Stimulated activated CD8-positive, alpha-beta memory T cell treated with anti-CD3 and anti-CD28 coated beads, Interleukin-2, amount 100 ng/mL, for 1 hour (primary cell): ENCODE measurements at places on chromosomes 16 and 17.

DNA sequence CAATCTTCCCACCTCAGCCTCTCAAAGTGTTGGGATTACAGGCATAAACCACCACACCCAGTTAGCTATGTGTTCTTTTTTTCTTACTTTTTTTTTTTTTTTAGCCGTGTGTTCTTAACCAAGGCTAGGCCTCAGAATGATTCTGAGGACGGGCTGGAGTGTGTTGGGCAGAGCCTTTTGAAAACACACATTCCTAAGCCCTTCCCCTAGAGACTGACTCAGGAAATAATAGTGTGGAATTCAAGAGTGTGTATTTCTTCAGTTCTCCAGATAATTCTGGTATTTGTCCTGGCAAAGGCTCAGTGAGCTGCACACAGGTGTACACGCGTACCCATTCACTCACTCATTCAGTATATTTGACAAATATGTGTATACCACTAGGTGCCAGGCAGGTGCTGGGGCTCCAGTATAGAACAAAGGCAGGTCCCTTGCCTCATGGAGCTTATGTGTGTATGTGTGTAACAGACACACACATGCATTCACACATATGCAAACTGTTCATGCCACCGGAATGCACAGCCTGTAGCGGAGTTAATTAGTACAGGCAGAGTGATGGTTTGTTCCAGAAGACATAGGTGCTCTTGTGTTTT is 19.4 kb upstream of the NFATC3 start:
- no peak for DNase-seq

GRCh38 chr17:80394629-80395216 is 20.2 kb upstream of the ENDOV start:
- DNase-seq: no peak

DNA sequence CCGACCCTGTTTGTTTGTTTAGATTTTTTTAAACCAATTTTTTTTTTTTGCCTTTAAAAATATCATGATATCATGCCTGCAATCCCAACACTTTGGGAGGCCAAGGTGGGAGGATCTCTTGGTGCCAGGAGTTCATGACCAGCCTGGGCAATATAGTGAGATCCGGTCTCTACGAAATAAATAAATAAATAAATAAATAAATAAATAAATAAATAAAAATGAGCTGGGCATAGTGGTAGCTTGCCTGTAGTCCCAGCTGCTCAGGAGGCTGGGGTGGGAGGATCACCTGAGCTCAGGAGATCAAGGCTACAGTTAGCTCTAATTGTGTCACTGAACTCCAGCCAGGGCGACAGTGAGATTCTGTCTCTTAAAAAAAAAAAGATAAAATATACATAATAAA is 8.1 kb upstream of the IGF2BP1 start:
- no peak for DNase-seq

DNA sequence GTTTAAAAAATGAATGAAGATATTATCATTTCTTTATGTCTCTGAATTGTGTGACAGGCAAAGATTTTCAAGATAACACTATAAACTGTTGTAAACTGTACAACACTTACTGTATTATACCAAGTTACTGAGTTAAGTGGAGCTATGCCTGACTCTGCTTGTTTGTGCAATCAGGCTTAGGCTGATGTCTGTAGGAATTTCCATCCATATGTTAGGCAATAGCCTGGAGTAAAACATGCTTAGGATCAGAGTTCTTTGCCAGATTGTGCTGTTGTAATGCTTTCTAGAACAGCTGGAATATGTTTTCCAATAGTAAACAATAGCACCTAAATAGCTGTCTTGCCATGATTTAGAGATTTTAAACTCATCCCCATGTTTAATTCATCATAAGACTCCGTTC is 1496.7 kb downstream of the CDH11 start:
- DNase-seq: no peak

DNA sequence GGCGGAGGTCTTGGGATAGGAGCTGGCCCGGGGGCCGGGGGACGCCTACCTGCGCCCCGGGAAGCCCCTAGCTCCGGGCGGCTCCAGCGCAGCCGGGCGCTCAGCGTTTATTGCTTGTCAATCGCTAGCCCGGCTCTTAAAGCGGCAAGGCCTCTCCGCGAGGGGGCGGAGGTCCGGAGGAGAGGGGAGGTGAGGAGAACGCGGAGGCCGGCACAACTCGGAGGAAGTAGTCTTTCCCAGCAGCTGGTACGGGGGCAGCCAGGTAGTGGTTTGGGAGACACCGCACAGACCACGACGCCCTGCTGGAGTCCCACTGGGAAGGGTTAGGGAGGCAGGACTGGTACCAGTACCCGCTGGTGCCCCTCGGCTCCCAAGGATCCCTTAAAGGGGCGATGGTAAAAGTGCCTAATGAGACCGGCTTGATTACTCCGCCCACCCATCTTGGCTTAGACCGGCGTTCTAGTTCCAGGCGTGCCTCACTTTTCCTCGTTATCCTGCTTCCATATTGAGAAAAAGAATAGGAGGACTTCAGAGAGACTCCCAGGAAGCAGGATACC is at the start of gene MPP2:
Gene MPP2, minus strand, starts transcription at position 112 of the 557 bp plus-strand sequence. CDS start 3,076 bp downstream, outside the sequence.
- no peak for DNase-seq

DNA sequence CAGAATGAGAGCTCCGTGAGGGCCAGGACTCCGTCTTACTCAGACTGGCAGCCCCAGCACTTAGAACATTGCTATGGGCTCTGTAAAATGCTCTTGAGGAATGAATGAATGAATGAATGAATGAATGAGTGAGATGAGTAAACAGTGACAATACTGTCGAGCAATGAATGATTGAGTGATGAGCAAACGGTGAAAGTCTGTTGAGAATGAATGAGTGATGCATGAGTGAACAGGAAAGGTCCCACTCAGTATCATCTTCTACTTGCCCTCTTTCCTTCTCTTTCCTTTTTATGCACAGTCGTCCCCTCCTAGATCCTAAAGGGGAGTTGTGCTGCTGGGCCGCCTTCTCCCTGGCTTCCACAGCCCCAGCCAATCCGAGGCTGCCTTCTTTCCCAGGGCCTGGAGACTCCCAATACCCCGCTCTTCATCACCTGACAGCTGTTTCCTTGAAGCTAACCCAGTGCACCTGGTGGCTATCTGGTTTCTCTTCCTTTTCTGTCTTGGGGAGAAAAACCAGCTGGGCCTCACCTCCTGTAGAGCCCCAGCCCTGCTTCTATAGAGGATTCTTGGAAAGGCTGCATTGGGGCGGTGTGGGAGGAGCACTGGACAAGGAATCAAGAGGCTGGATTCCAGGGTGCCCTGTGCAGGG is 32.7 kb upstream of the CACNG1 start:
- no peak for DNase-seq

DNA sequence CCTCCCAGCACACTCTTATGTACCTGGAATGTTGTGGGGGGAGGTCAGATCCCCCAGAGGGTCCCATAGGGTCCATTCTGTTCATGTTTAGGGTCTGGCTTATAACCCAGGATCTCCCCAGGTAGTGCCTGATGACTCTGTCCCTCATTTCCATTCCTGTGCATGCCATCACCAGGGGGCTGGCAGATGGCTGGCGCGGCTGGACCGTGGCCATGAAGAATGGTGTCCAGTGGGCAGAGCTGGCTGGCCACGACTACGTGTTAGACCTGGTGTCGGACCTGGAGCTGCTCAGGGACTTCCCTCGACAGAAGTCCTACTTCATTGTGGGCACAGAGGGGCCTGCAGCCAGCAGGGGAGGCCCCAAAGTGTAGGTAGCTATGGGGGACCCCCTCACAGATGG is 35.0 kb upstream of the ALKBH5 start:
- DNase-seq: no peak

- DNase-seq: no peak
Measured at GRCh38 chr16:3514621-3515020, 13.8 kb downstream of the CLUAP1 start.

DNA sequence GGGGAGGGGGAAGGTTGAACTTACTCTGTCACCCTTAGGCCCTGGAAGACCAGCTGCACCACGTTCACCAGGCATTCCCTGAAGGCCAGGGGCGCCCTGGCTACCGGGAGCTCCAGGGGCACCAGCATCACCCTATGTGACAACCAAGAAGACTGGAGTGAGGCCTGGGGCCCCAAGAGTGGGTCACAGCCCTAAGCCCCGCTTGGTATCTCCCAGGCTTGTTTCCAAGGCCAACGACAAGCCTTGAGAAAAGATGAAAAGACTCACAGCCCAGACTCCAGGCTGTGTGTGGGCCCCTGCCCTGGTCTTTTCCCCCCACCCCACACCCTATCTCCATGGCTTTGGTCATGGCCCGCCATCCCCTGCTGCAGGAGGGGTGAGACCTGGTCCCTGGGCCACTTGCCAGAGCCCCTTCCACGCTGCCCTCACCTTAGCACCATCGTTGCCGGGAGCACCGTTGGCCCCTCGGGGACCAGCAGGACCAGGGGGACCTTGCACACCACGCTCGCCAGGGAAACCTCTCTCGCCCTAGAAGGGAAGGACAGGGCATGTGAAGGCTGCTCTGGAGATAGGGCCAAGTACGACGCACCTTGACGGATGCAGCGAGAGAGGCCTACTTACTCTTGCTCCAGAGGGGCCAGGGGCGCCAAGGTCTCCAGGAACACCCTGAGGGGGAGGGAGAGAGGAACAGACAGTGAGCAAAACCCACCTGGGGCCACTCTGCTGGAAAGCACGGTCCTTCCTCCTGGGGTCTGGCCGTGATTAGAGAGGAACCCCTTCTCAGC is 9.9 kb downstream of the COL1A1 start:
- no peak for DNase-seq

DNA sequence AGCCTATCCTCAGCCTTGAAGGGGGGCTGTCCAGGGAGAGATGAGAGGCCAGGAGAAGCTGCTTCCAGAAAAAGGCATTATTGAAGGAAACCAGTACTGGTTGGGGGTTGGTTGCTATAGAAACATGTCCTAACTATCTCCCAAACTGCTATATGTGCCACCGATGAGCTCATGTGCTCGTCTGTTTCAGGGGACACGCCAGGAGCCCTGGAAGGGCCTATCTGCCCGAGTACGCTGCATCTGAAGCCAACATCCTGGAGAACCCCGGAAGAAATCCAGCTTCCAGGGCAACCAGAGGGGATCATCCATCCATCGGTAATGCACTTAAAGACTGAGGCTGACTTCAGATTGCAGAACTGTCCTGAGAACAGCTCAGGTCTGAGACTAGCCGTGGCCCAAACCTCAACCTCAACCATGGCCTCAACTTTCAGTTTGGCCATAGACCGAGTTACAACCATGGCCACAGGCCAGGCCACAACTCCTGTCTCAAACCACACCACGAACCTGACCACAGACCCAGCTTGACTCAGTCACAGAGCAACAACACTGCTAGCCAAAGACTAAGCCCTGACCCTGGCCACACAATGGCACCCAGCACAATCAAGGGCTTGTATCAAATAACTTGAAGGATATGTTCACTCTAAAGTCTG is 10.2 kb downstream of the PITPNM3 start:
- no peak for DNase-seq

- no peak for DNase-seq
Measured at GRCh38 chr17:58326609-58327362, 1.8 kb downstream of the TSPOAP1 start.

- no peak for DNase-seq
Measured at GRCh38 chr17:17762744-17763105, 74.1 kb downstream of the SREBF1 start.
